Thyroid gland (tissue), 4 donors: ENCODE measurements at places on chromosomes 6 and 20. TPM values are rescaled to one million over a fixed set of nuclear protein-coding genes. Genes with fewer than 3 reads are reported as not detected.

DNA sequence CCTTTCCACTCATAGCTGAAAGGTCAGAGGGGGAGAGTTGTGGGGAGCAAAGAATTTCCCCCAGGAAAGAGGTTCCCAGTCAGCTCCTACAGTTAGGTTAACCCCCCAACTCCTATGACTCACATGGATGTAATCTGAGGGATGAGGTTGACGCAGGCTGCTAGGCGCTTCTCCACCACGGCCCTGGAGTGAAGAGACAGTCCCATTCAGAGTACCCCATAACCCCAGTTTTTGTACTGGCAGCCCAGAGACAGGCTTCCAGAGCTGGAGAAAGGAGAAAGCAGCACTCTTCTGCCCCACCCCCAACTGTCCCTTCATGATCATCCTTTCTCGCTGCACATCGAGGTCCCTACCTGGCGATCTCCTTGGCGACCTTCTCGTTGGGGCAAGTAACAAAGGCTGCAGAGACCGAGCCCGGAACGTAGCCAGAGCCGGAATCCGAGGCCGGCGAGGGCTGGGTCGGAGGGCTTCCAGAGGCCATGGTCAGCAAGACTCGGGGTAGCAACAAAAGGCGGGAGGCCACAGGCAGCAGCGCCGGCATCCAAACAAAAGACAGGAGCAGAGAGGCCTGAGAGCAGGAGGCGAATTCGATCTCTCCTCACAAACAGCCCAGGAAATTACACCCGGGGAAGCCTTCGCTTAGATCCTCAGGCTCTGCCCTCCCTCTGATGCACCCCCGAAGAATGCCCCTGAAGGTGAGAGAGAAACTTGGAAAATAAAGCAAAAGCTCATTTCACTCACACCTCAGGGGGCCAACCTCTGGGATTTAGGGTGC lies 592 bp downstream of the CUTA start:
- H3K27ac ChIP-seq = peak overlapping the region; percentile 98
- DNase-seq = no peak
- H3K4me1 ChIP-seq = peaks cover 48% of the 10 kb centered on the region
- peaks cover 32% of the 10 kb centered on the region for H3K36me3 ChIP-seq
- peak overlapping the region; percentile 68 for H3K4me3 ChIP-seq

DNA sequence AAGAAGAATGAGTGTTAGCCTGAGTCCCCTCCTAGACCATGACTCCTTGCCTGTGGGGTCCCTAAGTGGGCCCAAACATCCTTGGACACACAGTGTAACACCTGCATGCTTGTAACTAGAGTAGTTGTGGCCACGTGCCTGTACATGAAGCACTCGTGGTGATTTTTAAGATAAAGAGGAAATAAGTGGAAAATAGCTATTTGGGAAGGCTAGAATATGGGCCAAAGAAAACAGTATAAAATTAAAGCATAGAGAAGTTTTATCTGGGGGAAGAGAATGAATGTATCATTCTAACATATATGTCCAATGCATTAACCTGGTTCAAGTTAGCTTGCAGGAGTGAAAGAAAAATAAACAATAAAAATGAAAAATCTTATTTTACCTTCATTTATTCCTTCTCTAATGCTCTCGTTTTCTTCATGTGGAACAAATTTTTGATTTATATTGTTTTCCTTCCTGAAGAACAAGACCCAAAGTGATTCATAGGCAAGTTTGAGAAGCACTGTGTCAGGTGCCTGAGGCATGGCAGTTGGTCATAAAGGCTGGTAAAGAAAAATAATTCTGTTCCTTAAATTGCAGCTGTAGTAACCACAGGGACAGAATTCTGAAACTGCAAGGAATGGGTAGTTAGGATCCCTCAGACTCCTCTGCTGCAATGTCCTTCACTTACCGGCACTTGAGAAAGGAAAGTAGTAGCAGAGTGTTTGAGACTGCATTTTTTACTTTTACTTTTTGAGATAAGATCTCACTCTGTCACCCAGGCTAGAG lies 8.5 kb upstream of the CST3 start:
- no peaks in the 10 kb centered on the region for H3K36me3 ChIP-seq
- no peak for DNase-seq
- no peaks in the 10 kb centered on the region for H3K4me1 ChIP-seq
- no peak overlapping the region for H3K27ac ChIP-seq

DNA sequence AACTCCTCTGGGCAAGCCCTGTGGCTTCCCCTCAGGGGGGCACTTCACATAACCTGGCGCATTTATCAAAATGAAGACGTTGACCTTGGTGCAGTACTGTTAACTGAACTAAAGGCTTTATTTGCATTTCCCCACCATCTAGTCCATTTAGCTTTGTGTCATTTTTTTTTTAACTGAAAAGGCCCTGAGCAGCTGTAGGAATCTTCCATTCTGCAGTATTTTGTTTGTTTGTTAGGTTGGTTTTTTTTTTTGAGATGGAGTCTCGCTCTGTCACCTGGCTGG lies 10.7 kb downstream of the TMEM181 start:
- no peak overlapping the region for H3K4me3 ChIP-seq
- no peaks in the 10 kb centered on the region for H3K27me3 ChIP-seq
- no peaks in the 10 kb centered on the region for H3K36me3 ChIP-seq
- H3K27ac ChIP-seq = no peak overlapping the region

DNA sequence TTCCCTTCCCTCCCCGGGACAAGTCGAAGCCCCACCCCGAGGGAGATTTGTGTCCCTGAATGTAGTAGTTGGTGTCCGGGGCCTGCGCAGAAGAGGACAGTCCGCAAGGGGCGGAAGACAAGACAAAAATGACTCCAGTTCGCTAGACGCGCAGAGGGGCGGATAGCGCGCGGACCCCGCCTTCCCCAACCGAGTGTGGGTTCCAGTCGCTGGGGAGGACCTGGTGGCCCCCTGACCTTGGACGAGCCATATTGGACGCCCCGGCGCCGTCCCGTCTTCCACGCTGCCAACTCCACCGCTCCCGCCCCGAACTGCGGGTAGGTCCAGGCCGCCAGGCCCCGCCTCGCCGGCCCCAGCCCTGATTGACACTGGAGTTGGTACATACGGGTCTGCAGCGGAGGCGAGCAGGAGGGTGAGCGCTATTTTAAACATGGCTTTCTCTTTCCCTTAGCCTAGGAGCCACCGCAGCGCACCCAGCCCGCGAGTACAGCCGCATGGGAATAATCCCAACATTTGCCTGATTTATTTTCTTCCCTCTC lies 802 bp downstream of the HMGN3 start:
- peak overlapping the region; percentile 86 for H3K27ac ChIP-seq
- no peaks in the 10 kb centered on the region for H3K36me3 ChIP-seq
- DNase-seq = peak; percentile 92

- no peak overlapping the region for H3K27ac ChIP-seq
- H3K4me1 ChIP-seq = no peaks in the 10 kb centered on the region
- H3K36me3 ChIP-seq = no peaks in the 10 kb centered on the region
- no peaks in the 10 kb centered on the region for H3K27me3 ChIP-seq
Observed at GRCh38 chr6:122712448-122713137, 66.9 kb upstream of the FABP7 start.

GRCh38 chr20:14142964-14143627 lies 147.8 kb downstream of the MACROD2 start:
- H3K36me3 ChIP-seq = no peaks in the 10 kb centered on the region
- no peak for DNase-seq
- no peak overlapping the region for H3K27ac ChIP-seq
- H3K4me3 ChIP-seq = no peak overlapping the region

Gene SCUBE3
- total RNA-seq = 47.4 TPM

Gene ARMC12
- total RNA-seq = 0.40 TPM
